ENCODE measurements at places on chromosomes 2 and 18.

DNA sequence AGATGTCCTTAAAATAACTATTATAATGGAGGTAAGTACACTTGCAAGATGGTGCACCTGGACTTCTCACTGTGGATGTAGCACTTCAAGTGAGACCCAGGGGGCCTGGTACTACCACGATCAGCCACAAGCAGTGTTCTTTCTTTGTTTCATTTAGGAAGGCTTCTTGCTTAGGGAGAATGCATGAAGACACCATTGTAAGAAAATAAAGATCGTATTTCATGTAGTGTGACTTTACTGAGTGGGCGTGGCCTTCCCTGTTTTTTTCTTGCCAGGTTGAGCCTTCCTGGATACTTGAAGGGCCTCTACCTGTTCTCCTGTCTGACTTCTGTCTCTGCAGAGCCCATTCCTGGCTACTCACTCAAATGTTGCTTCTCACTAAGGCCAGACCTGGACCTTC, 615.6 kb upstream of the SOX11 start:
- no peak for DNase-seq

DNA sequence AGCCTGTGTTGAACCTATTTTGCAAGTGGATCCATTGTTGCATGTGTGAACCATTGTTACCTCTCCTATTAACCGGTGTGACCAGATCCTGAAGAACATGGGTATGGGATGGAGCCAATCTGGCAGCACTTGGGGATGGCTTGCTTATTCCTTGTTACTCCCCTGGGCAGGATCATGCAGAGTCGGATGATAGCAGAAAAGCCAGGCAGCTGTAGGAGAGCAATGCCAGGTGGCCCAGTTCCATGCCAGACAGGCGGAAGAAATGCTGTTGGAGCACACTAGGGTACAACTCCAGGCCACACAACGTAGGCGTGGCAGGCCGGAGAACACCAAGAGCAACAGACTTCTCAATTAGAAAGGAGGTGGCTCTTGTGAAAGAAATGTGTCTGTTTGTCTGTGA, 16.3 kb upstream of the MYO1B start:
- no peak for DNase-seq

GRCh38 chr2:231461516-231461971, 2.7 kb downstream of the NCL start:
- DNase-seq: no peak

- DNase-seq: no peak
Measured at GRCh38 chr2:26692897-26693849, 651 bp downstream of the KCNK3 start.

DNA sequence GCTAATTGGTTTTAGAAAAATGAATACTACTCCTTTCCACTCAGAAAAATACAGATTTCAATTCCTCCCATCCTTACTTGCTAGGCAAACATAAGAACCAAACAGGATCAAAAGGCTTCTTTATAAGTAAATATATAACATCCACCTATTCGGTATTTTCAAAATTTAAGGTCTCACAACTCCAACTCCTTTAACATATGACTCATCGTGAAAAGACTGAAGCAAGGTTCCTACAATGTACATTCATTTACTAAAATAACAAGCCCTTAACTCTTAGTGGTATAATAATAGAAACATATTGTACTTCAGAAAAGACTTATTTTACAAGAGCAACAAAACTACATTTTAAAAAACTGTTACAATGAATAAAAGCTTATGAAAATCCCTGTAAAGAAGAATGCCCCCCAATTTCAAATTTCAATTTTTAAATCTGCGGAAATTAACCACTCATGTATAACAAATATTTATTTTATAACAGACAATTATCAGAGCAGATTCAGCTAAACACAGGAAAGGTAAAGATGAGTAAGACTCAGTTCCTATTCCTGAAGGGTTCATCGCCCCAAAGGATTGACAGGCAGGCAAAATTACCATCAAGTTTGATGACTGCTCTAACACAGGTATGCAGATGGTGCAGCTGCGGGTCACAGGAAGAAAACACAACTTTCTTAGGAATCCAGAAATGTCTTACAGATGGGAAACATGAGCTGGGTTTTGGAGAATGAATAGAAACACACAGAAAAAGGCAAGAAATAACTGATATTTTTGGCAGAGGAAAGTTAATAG, 96.4 kb downstream of the COBLL1 start:
- no peak for DNase-seq

DNA sequence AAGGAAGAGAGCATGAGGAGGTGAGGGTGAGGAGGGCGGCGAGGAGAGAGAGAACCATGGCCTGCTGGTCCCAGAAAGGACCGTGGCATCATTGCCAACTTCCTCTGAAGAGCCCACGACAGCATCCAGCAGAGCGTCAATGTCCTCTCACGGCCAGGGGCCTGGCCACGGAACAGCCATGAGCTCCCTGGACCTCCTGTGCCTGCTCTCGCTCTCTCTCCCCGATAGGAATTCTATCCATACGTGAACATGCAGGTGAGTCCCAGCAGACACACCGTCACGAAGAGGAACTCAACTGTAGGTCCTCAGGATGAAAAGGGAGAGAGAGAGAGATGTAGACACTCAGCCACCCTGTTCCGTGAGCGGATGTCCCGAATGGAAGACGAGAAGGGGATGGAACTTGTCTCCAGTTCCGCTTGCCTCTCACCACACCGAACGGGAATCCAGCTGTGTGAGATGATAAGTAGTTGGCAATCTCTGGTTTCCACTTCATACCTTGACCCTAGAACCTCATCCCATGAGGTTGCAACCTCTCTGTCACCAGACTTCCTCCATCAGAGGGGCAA, 107.6 kb downstream of the TNS1 start:
- no peak for DNase-seq

DNA sequence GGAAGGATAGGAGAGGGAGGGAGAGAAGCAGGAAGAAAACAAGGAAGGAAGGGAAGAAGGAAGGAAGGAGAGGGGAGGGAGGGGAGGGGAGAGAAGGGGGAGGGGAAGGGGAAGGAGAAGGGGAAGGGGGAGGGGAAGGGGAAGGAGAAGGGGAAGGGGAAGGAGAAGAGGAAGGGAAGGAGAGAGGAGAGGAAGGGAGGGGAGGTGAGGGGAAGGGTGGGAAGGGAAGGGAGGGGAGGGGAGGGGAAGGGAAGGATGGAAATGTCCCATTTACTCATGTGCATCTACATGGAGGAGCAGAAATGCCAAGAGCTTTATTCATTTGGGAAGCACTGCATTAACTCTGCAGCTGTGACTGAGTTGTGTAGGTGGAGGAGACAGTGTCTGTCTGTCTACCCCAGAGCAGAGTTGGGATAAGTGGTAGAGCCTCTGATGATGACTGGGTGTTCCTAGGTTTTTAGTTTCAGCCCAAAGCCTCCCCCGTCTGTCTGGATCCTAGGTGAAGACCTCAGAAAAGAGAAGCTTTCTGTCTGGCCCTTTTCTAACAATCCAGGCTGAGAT, 131.3 kb downstream of the COL6A3 start:
- no peak for DNase-seq

- DNase-seq: peak; percentile 25
Measured at GRCh38 chr2:232484628-232485347, 2.8 kb downstream of the ECEL1 start.

DNA sequence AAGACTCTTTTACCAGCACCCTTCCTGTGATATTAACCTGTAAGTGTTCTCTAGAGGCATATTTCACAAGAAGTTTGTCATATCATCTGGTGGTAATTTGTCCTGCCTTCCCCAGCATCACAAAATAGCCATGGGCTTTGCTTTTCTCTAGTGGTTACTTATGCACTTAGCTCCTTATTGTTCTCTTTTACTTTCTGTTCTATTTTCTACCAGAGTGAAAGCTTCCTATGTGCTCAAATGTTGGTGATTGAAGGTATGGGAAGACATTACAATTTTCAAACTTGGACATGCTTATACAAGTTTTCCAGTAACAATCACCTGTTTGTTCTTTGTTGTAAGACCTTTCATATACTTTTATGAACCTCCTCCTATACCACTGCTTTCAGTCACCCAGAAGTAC, 87.0 kb upstream of the KCNH7 start:
- no peak for DNase-seq

DNA sequence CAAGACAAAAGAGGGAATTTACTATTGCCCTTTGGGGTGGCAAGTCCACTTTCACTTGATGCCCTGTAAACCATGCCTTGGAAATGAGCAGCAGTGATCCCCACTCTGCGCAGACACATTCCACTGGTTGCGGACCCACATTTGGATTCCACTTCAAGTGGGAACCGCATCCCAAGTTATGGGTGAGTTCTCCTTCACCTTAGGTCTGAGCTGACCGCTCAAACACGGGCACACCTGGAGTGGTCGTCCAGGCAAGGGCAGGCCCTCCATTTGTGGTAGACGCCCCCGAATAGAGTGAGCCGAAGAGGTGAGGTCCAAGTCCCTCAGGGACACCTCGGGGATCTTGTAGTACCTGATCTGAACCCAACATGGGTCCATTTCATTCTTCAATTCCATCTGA, 9.8 kb upstream of the AGXT start:
- no peak for DNase-seq

DNA sequence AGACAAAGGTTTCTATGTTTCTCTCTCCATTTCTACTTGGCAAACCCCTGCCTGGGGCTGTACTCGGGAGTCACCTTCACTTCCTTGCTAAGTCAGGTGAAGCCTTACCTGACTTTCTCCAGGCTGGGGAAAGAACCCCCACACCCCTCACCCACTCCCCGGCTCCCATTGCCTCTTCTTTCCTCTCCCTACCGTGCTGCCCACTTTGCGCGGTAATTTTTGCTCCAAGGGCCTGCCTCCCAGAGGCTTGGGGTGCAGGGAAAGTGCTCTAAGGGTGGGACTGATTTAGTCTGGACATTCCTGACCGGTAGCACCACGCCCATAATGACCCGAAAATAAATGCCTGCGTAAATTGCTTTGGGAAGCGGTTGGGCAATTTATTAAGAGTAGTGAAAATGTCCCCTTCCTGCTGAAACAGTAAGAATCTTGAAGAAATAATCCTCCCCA, 49.1 kb upstream of the ATP6V1B1 start:
- peak; percentile 28 for DNase-seq

DNA sequence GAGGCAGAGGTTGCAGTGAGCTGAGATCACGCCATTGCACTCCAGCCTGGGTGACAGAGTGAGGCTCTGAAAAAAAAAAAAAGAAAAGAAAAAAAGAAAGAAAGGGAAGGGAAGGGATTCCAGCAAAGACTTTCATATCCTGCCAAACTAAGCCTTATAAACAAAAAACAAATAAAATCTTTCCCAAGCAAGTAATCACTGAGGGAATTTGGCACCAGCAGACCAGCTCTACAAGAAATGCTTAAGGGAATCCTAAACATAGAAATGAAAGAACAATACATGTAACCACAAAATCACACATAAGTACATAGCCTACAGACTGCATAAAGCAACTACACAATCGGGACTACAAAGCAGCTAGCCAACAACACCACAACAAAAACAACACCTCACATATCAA, 79.1 kb downstream of the TRABD2A start:
- DNase-seq: no peak

DNA sequence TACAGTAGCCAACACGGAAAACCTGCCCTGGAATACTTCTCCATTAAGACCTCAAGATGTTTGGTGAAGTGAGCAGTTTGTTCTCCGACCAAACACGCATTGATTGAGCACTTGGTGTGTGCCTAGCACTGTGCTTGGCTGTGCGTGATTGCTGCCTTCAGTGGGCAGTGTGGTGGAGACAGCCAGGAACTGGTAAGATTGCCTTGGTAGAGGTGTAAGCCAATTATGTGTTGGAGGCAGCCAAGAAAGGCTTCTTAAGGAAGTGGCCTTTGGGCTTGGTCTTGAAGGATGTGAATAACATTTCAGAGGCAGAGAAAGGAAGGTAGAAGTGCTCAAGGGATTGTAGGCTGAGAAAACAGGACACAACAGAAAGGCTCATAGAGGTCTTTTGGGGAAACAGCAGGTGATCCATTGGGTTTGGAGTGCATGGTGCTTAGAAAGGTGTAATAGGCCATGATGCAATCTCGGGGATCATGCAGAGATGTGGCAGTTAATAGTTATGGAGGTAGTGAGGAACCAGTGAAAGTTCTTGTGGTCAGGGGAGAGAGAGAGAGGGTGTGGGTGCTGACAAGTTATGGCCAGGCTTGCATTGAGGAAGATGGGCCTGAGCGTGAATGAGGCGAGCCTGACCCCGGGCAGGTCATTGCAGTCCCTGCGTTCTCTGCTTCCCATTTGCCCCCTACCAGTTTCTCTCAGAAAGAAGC, 6.3 kb downstream of the B3GNT2 start:
- DNase-seq: no peak

- DNase-seq: no peak
Measured at GRCh38 chr18:13302457-13303225, 84.1 kb downstream of the LDLRAD4 start.

GRCh38 chr2:157257312-157258252, at the start of gene GALNT5:
TSS of gene GALNT5 (plus strand) at chr2:157257705. CDS start at chr2:157258083, 378 bp downstream.
- DNase-seq: no peak

GRCh38 chr2:239118264-239118663, 270.4 kb downstream of the TWIST2 start:
- DNase-seq: no peak

DNA sequence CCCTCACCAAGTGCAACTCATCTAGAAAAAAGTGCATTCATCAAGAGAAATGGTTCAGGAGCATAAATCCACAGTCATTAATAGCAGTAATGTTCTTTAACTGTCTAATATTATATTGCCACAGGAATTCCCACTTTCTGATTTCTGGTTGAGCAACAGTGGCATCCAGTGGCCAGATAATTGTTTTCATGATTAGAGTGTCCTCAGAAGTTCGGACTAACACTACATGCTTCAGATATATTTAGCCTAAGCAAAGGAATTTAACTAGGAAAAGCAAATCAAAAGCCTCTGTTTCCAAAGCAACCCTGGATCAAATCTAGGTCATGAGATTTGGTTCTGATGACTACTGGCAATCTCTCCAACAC, 9.8 kb upstream of the ERBB4 start:
- DNase-seq: no peak

- DNase-seq: no peak
Measured at GRCh38 chr18:63254716-63255399, 64.7 kb downstream of the BCL2 start.

- DNase-seq: no peak
Measured at GRCh38 chr2:69034122-69034521, 21.1 kb downstream of the ANTXR1 start.

GRCh38 chr18:23716516-23716915, 27.3 kb downstream of the LAMA3 start:
- DNase-seq: no peak

DNA sequence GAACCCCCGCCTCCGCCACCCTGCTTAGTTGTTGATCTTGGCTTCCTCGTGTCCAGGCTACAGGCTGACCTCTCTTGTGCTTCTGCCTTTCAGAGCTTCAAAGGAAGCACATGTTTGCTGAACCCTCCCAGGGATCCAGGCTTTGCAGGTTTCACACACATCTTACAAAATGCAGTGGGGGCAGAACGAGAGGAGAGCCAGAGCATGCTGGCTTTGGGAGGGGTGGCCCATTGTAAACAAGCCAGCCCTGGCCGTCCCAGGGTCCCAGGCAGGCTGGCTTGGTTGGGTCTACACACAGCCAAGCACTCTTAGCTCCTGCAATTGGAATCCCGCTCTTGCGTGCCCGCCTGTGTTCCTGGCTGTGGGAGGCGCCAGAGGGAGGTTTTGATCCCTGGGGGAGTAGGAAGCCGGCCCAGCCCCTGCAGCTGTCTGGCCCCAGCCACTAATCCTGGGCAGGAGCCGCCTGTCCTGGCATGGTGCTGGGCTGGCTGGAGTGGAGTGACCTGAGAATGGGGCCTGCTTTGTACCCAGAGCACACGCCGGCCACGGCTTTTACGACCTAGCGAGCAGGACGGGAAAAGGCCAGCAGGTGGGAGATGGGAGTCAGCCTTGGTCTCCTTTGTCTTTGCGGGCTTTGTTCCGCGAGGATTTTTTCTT, 53.9 kb downstream of the SH3BP4 start:
- DNase-seq: no peak

Data from activated naive CD8-positive, alpha-beta T cell treated with anti-CD3 and anti-CD28 coated beads, Interleukin-2, amount 10 ng/mL, durations not matched to agents 7 days and 5 days (primary cell).